ENCODE measurements at places on chromosomes 1 and 21.

DNA sequence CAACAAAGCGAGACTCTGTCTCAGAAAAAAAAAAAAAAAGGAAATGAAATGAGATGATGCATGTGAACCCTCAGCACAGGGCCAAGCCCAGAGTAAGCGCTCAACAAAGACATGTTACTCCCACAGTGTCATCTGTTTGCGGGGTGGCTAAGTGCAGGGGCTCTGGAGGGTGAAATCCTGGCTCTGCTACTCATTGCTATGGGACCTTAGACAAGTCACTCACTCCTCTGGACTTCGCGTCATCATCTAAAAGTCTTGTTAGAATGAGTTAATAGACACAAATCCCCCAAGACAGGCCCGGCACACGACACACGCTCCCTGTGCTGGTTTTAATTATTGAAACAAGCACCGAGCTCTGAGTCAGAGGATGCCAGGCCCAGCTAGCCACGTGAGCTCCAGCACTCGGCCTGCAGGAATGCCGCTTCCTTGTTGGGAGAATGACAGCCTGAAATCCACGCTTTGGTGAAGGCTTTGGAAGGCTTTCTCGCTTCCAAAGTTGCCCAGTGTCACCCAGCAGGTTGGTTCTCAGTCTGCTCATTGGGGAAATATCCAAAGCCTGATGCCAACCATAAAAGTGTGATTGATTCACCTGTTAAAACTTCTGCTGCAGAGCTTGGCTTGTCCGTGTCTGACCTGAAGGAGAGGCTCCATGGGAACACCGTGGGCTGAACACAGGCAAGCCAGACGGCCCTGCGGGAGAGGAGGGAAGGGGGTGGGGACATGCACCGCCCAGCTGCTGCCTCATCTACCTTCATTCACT, 36.7 kb upstream of the TARDBP start:
- no peak for DNase-seq

- no peak for DNase-seq
Observed at GRCh38 chr1:6401673-6402072, 8.1 kb upstream of the ACOT7 start.

- no peak for DNase-seq
Observed at GRCh38 chr1:206768472-206769303, 1.9 kb upstream of the IL19 start.

DNA sequence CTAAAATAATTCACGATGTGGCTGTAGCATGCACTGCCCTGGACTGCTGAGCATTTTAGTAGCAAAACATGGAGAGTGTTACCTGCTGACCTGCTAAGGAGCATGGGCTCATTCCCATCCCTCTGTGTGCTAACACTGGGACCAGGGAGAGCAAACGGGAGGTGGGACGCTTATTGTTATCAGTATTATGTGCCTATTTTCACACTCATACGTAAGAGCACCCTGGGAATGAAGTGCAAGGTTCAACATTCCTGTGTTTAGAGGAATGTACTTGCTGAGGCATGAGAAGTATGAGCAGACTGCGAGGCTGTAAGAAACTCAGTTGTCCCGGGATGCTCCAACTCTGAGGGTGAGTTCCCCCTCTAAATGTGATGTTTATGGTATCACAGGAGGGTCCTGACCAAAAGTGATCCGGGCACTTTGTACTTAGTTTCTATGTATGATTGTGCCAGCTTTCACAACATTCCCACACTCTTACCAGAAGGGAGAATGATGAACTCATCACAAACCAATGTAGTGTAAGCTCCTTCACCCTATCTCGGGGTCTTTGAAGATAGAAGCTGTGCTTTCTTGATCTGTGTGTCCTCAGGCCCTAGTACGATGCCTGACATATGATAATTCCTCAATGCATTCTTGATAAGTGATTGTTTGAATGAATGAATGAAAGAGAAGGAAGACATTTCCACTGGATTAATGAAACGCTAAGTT, 164.8 kb downstream of the KCNJ6 start:
- DNase-seq: no peak

GRCh38 chr1:188904201-188904600, 1573.5 kb downstream of the BRINP3 start:
- no peak for DNase-seq

- DNase-seq: no peak
Observed at GRCh38 chr1:33182401-33182841, 578 bp upstream of the TRIM62 start.

DNA sequence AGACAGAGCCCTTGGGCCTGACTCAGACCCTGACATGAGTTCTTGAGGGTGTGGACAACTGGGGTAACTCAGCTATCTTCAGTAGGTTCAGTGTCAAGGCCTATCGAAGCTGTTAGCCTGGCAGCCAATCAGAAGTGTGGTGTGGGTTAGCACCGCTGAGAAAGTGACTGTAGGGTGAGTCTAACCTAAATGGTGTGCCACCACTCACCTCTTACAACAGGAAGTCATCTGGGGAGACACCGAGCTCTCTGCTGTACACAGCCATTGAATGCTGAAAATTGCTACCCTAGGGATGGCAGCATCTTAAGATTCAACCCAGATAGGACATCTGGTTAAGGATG, 44.6 kb downstream of the RASSF5 start:
- DNase-seq: no peak

DNA sequence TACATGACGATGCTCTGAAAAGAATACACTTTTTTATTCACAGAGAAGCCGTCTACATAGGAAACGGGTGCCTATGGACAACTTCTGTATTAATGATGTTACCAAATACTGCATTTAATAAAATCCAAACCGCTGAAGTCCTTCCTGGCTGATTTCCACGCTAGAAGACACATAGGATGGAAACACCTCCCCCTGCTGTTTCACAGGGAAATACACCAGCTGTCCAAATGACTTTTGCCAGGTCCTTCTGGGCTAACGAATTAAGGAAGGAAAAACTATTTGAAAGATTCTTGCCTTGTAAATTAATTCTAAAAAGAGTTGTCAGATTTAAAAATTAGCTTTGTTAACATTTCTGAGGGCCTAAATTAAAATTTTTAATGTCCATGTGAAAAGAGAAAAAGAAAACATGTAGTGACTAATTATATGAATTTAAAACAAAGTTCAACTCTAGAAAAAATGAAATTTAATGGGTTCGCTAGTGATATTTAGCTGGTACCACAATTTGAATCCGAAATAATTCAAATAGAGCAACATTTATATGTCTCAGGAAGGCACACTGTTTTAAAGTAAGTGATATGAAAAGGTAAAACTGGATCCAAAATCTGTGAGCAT, 146.0 kb downstream of the RERE start:
- DNase-seq: no peak

GRCh38 chr1:219460896-219461815, 151.7 kb downstream of the ZC3H11B start:
- DNase-seq: no peak

GRCh38 chr21:36125512-36126207, 9.2 kb upstream of the CBR3 start:
- no peak for DNase-seq

DNA sequence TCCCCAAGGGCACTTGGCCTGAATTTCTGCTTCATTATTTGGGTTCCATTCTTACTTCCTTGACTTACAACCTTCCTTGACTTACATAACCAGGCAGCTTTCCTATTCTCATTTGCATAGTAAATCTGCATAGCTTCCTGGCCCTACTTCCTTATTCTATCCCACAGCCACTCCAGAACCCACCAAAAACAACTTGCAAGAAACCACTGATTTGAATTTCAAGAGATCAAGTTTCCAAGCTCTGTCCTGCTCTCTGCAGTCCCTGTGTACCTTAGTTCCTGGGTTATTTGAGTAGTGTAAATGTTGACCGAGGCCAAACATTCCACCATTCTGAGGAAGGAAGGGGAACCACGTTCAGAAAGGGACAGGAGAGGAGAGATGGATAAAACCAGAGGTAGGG, 603.3 kb downstream of the PTPRC start:
- DNase-seq: no peak

DNA sequence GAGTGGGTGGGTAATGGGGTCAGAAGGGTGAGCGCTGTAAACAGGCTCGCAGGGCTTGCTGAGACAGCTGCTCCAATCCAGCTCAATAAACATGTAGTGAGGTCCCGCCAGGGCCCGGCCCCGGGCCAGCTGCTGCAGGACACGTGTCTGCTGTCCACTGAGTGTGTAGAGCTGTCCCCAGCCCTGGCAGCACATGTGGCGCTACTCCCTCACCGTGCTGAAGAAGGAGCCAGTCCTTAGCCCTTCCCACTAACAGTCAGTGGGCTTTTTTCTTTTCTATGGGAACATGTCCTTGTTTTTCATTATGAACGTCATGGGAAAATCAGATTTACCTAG, 78.9 kb upstream of the C1orf174 start:
- no peak for DNase-seq

GRCh38 chr1:153370146-153370545, 5.3 kb downstream of the S100A12 start:
- DNase-seq: no peak

- DNase-seq: no peak
Observed at GRCh38 chr1:2294725-2295078, 66.6 kb downstream of the SKI start.

DNA sequence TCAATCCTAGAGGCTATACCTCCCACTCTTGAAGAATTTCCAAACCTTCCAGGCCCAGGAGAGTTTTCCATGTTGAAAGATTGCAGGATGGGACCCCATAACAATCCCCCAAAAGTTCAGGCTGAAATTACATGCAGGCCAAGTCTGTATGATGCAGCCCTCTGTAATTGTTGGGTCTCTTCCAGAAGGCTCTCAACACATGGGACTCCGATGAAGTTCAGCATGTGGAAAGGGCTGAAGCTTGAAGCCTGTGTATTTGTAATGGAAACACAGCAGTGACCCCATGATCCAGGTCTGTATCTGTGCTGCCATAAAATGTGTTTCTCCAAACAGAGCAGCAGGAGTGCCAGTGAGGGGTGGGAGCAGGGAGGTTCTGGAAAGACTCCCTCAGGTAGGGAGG, 202.5 kb upstream of the LYPLAL1 start:
- DNase-seq: no peak

GRCh38 chr21:31917108-31917507, 44.3 kb downstream of the HUNK start:
- DNase-seq: no peak

- DNase-seq: no peak
Observed at GRCh38 chr1:226776066-226776465, 37.0 kb upstream of the ITPKB start.

DNA sequence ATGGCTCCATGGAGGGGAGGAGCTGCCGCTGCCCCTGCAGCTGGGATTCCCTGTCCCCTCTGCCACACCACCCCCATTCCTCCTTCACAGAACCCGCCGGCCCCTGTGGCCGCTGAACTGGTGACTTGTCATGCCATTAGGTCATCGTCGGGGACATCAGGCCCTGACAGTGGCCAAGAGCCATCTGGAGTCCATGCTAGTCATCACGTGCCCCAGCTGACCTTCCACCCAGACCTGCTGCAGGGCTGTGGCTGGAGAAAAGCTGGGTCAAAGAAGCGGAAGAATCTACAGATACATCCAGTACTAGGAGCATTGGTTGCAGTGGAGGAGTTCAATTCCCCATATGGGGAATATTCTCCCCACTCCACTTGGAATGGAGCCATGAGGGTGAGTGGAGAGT, 78.1 kb downstream of the KCNJ15 start:
- no peak for DNase-seq

DNA sequence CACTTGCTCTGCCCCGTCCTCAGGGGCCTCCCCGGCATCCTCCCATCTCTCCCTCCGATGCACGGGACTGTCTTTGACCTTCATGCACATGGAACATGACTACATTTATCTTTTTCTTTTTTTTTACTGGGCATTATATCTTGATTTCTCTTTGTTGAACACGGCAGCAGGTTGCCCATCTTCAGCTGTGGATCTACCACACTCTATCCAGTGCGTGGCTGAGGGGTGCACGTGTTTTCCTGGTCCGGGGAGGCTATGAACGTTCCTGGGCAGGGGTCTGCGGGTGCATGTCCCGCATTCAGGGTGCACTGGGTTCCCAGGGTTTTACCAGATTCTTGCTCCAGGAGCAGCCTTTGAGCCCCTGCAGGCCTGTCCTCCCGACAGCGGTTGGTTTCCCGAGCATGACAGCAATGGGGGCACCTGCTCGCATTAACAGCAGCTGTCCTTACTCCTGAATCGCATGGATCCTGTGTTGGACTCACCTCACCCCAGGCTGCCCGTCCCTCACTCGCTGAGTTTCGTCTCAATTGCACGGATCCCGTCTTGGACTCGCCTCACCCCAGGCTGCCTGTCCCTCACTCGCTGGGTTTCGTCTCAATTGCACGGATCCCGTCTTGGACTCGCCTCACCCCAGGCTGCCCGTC, 7.4 kb downstream of the POFUT2 start:
- DNase-seq: no peak

- DNase-seq: no peak
Observed at GRCh38 chr1:53288002-53288789, 39.7 kb downstream of the LRP8 start.

GRCh38 chr21:14076143-14076806, 134.5 kb downstream of the LIPI start:
- no peak for DNase-seq

DNA sequence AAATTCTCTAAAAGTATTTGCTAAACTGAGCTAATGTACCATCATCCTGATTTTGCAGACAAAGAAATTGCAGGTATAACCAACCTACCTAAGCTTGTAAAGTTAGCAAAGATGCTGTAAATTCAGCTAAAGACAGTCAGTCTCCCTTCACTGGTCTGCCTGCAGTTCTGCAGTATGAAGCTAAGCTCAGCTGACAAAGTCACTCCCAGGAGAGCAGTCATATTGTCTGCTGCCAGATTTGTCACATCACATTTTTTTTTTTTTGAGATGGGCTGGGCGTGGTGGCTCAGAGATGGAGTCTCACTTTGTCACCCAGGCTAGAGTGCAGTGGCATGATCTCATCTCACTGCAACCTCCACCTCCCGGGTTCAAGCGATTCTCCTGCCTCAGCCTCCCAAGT, 8.9 kb upstream of the CMPK1 start:
- no peak for DNase-seq
